A549 treated with dexamethasone at 1 μM for 4 hours (cell line): ENCODE measurements at places on chromosomes 3 and 15. TPM values are rescaled to one million over a fixed set of nuclear protein-coding genes. Genes with fewer than 3 reads are reported as not detected.

MESD gene
- 35.9 to 41.4 TPM (median 39.8 TPM) in 5 replicates for total RNA-seq

GNAT1 gene
- 0.03 to 0.48 TPM (median 0.21 TPM) in 4 of 5 replicates, not detected in the other for total RNA-seq

SH3GL3 gene
- 0.40 to 0.59 TPM (median 0.56 TPM) in 5 replicates for total RNA-seq

RETNLB gene
- not detected in 5 replicates for total RNA-seq
